SJCRH30 (cell line): ENCODE measurements at places on chromosomes 4 and X.

DNA sequence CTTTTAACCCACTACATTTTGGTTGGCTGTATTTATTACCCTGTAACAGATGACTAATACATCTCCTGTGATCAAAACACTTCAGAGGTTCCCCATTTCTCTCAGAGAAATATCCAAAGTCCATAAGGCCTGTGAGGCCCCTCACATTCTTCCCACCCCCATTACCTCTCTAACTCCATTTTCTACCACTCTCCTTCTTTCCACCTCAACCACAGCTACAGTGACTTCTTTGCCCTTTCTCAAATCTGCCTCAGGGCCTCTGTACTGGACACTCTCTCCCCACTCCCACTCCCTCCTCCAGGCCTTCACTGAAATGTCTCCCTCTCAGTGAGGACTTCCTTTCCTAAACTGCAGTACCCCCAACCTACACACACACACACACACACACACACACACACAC lies 8.4 kb upstream of the TMEM144 start:
- no peak for DNase-seq

GRCh38 chr4:5885733-5886132 lies 7.2 kb downstream of the CRMP1 start:
- no peak for DNase-seq

- no peak for DNase-seq
Measured at GRCh38 chr4:133623847-133624246, 474.8 kb downstream of the PCDH10 start.

DNA sequence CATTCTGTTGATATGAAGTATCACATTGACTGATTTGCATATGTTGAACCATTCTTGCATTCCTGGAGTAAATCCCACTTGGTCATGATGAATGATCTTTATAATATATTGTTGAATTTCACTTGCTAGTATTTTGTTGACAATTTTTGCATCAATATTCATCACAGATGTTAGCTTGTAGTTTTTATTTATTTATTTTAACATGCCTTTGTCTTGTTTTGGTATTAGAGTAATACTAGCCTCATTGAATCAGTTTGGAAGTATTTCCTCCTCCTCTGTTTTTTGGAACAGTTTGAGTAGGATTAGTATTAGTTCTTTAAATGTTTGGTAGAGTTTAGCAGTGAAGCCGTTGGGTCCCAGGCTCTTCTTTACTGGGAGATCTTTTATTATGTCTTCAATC lies 13.9 kb upstream of the ADH1C start:
- DNase-seq, result no peak

- DNase-seq, result no peak
Measured at GRCh38 chrX:45758738-45759397, 558.2 kb upstream of the DIPK2B start.

DNA sequence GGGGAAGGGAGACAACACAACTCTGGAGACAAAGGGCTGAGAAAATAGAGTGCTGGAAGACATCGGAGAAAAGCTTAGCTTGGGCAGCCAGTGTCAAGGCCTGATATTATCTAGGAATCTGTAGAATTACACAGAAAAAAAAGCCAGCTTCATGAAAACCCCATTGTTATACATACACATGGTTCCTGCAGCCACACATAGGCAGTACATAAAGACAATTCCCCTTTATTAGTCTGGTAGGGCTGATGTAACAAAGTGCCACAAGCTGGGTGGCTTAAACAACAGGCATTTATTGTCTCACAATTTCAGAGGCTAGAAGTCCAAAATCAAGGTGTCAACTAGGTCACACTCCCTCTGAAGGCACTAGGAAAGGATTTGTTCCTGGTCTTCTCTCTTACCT lies 503.5 kb downstream of the MID1IP1 start:
- DNase-seq, result no peak

- no peak for DNase-seq
Measured at GRCh38 chr4:156515295-156515694, 456.3 kb downstream of the PDGFC start.

GRCh38 chrX:43718546-43718945 lies 62.4 kb downstream of the MAOA start:
- no peak for DNase-seq

- DNase-seq, result no peak
Measured at GRCh38 chr4:1604181-1604705, 79.9 kb downstream of the FAM53A start.
